ENCODE measurements at places on chromosomes 2 and 18.
A peak's percentile ranks its signal among the peaks of the same experiment; 100 is the strongest.

- peak; percentile 51 for DNase-seq
Observed at GRCh38 chr18:12041561-12041960, 52.1 kb upstream of the ANKRD62 start.

DNA sequence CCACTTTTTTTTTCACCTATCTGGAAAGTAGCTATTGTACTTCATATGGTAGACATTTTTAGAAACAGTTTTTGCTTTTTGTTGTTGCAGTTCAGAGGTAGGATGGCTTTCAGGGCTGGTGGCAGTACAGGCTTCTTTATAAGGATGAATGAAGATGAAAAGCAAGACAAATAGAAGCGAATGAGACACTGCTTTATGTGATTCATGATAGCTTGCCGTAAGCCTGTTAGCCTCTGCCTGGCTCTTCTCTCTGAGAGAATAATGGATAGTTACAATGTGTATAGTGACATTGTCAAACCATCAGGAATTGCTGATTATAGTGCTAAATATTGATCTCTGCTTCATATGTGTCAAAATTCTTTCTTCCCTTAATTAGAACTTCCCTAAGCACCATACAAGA lies 173.7 kb downstream of the NR4A2 start:
- DNase-seq, result no peak

- no peak for DNase-seq
Observed at GRCh38 chr2:20781656-20782265, 41.1 kb downstream of the LDAH start.

- no peak for DNase-seq
Observed at GRCh38 chr2:225893151-225893550, 493.6 kb downstream of the NYAP2 start.

DNA sequence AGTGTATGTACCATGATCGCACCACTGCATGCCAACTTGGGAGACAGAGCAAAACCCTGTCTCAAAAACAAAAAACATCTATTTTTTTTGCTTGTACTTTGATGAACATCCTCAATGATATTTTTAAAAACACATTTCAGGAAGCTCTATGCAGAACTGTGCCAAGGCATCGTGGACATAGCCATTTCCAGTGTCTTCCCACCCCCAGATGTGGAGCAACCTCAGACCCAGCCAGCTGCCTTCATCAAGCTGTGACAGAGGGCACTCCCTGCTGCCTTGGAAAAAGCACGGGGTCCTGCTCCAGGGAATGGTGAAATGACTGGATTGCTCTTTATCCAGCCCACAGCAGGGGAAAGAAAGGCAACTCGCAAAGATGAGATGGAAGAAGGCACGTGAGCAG lies 13.7 kb upstream of the POLR1B start:
- DNase-seq, result no peak

- peak; percentile 47 for DNase-seq
Observed at GRCh38 chr18:62710417-62710816, 4.9 kb upstream of the PHLPP1 start.

GRCh38 chr2:123614596-123614995 lies 410.5 kb upstream of the CNTNAP5 start:
- no peak for DNase-seq

- DNase-seq, result no peak
Observed at GRCh38 chr18:3117493-3118192, 102.1 kb downstream of the MYOM1 start.

DNA sequence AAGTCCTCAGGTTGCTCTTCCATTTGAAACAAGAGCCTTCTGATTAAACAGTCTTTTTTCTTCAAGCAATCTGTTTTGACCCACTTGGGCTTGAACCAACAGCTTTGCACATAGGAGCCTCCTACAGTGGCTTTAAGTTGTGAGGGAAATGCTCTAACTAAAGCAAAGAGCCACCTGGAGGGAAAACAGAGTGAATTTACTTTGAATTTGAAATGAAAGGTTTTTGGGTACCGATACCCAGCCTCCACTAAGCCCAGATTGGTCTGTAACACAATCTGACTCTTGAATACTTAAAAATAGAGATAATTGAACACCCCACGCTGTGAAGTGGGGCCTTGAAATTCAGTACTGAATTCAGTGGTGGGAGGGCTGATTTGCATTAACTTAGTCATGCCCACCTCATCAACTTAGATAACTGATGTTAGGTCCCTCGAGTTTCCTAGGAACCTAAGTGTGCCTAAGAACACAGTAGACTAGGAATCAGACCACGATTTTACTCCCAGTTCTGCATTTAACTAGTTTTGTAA lies 56.3 kb upstream of the ACVR1C start:
- no peak for DNase-seq

GRCh38 chr2:182522972-182523473 lies 96.2 kb upstream of the PDE1A start:
- no peak for DNase-seq

- DNase-seq, result no peak
Observed at GRCh38 chr2:38168710-38169480, 92.9 kb upstream of the CYP1B1 start.

- no peak for DNase-seq
Observed at GRCh38 chr18:532632-533031, 32.1 kb upstream of the COLEC12 start.

GRCh38 chr2:112314856-112315255 lies 39.5 kb downstream of the ZC3H6 start:
- no peak for DNase-seq

DNA sequence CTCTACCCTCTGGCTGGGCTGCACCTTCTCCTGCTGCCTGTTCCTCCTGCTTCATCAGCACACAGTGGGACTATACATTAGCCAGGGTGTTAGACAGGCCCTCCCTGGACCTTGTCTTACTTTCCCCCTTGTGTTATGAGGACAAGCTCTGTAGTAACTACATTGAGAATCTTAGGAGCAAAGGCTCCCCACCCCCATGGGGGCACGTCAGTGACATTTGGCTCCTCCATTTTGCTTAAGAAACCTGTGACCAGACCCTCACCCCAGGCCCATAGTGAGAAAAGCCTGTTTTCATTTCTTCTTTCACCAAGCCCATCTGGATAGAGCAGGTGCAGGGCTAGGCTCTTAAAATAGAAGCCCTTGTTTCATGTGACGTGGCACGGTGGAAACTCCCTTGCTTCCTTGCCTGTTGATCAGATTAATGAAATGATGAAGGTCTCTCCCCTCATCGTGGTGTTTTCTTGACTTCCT lies 146.7 kb downstream of the RPIA start:
- DNase-seq, result no peak

DNA sequence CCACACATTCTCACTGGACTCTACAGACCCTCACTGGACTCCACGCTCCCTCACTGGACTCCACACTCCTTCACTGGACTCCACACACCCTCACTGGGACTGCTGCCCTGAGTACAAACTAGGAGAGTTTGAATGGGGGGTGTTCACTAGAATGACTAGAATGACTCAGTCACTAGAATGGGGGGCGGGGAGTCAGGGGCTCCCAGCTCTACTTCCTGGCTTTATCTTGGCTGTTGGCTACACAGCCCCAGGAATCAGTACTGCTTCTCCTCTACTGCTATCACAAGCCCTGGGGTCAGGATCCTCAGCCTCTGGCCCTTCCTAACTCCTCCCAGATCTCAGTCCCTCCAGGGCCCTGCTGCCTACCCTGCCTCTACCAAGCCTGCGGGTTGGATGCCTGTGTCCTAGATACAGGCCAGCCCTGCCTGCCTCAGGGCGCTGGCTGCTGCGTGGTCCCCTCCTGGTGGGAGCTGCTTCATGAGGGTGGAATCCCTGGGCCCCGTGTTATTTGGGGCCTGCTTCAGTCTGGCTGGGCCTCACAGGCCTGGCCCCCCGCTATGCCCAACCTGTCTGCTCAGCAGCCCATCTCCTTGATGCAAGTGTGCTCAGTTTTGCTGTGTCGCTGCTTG lies 7.8 kb downstream of the PTMA start:
- DNase-seq, result no peak

- DNase-seq, result no peak
Observed at GRCh38 chr2:206984206-206984605, 44.9 kb downstream of the CPO start.

DNA sequence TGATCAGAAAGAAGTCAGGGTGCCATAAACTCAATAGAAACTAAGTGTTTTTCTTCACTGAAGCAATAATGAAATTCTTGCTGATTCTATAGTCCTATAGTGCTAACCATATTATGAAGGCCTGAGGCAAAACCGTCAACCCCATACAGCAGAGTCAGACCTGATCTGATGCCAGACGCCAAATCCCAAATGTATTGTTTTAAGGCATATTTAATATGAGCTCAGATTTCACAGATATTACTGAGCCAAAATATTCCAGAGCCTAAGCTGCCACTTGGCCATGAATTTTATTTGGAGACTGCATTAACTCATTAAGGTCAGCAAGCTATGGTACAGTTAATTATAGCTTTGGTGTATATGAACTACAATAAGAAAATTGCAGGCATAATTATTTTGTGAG lies 53.4 kb downstream of the SCN1A start:
- DNase-seq, result no peak

DNA sequence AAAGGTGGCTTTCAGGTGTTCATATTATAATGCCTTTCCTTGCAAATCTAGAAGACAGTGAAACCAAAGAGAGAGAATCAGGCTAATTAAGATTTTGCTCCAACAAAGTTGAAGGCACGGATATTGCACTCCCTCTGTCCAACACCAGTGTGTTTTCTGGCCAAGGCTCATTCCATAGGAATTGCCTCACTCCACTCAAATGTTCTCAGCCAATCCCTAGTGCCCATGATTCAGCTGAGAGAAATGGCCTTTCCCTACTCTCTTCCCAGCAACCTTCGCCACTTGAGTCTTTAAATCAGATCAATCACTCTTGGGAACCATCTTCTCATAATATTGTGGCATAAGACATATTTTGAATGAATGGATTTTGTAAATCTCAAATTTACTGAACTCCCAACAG lies 768.2 kb upstream of the ACVR2A start:
- DNase-seq, result no peak
